ENCODE measurements at places on chromosomes 2 and 18. TPM values are rescaled to one million over a fixed set of nuclear protein-coding genes. Genes with fewer than 3 reads are reported as not detected.

The NRBP1 gene
- total RNA-seq = 104 TPM

The WNT10A gene
- 2.8 TPM for total RNA-seq

The MRPL19 gene
- 79.7 TPM for total RNA-seq

The ECEL1 gene
- total RNA-seq = not detected

GRCh38 chr2:235132651-235133050 is 180.8 kb downstream of the SH3BP4 start:
- DNase-seq = no peak

DNA sequence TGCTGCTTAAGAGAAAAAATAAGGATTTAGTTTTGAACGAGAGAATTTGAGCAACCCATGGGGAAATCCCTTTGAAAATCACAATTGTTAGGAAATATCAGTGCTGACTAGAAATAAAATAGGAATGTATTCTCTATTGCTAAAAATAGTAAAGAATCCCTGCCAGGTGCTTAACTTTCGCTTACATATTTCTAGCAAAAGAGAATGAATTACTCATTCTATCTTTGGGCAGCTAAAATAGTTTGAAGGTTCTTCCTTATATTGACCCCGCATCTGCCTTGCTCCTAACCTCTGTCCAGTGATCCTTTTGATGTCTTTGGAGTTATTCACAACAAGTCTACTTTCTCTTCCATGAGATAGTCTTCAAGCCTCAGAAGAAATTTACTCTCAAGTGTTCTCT is 103.8 kb downstream of the PLCL1 start:
- no peak for DNase-seq

GRCh38 chr18:35371412-35372195 is 5.5 kb downstream of the ZNF396 start:
- peak; percentile 49 for DNase-seq

DNA sequence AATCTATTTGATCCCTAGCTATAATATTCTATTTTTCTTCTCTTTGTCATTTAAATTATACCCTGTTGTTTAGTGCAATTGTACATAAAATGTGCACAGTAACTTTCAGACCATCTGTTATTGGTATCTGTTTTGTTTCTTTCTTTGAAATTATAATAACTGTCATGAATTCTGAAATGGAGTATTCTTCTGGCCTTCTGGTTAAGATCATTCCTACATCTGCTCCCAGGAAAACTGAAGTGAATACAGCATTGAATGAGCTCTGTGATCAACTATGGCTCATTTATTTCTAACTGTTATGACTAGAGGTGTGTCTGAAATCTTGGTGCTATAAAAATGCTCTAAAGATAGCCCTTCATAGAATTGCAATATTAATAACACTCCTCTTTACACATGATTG is 788.4 kb upstream of the TMEFF2 start:
- DNase-seq = no peak

DNA sequence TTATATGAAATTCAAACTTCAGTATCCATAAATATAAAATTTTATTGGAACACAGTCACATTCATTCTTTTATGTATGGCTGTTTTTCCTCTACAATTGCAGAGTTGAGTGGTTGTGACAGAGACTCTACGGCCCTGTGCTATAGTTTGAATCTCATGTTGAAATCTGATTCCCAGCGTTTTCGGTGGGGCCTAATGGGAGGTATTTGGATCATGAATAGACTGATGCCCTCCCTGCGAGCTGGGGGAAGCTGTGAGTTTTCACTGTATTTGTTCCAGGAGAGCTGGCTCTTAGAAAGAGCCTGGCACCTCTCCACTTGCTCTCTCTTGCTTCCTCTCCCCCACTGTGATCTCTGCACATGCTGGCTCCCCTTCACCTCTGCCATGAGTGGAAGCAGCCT is 1.7 kb downstream of the PFN4 start:
- no peak for DNase-seq

DNA sequence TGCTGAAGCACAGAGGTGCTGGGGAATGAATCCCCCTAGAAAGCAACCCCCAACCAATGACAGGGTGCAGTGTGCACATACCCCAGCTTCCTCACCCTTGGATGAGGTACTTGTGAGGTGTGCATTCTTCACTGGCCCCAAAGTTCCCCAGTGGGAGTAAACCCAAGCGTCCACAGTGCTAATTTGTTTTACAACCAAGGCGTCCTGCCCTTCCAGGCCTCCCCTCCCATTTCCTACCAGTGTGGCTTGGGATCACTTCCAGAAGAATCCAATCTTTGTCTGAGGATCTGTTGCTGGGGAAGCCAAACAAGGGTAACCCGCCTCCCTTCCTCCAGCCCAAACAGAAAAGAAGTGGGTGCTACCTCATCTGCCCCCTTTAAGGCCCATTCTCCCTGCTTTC is 40.3 kb upstream of the TEX51 start:
- DNase-seq = no peak

DNA sequence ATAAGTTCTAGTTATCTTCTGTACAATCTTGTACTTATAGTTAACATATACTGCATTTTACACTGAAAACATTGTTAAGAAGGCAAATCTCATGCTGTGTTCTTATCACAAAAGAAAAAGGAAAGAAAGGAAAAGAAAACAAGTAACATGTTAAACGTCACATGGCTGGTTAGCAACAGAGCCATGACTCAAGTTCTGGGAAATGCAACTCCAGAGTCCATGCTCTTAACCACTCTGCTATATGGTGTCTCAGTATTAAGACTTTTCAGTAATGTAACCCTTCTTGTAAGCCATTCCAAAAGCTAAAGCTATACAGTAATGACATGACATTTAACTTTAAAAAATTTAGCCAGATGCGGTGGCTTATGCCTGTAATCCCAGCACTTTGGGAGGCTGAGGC is 181.4 kb downstream of the BARD1 start:
- no peak for DNase-seq

- DNase-seq = no peak
Observed at GRCh38 chr18:55657572-55658331, 69.8 kb upstream of the TCF4 start.

GRCh38 chr2:99397266-99397920 is 60.2 kb downstream of the EIF5B start:
- no peak for DNase-seq

GRCh38 chr2:25806941-25807340 is 71.3 kb downstream of the ASXL2 start:
- DNase-seq = no peak

GRCh38 chr18:22346953-22347605 is 70.6 kb downstream of the CTAGE1 start:
- DNase-seq = no peak

All from foreskin keratinocyte (primary cell).